Activated CD4-positive, alpha-beta T cell treated with anti-CD3 and anti-CD28 coated beads, Interleukin-2, amount 50 U/mL, for 16 hours (primary cell): ENCODE measurements at places on chromosomes 2 and 18.

DNA sequence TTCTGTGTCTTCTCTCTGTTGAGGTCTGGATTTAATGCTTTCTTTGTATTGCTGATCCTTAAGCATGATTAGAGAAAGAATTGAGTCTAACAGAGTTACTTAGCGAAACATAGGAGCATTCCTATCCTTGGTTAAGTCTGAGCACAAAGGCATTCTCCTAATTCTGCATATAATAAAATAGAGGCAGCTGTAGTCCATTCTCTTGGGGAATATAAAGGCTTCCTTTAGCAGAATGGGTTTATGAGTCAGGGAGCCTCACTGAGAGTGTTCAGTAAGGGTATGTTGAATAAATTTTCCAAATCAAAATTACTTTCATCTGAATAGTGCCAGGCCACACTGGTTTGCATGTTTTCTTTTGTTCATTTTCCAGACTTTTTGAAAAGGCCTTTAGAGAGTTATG lies 101.5 kb downstream of the GALNT1 start:
- no peak for DNase-seq

DNA sequence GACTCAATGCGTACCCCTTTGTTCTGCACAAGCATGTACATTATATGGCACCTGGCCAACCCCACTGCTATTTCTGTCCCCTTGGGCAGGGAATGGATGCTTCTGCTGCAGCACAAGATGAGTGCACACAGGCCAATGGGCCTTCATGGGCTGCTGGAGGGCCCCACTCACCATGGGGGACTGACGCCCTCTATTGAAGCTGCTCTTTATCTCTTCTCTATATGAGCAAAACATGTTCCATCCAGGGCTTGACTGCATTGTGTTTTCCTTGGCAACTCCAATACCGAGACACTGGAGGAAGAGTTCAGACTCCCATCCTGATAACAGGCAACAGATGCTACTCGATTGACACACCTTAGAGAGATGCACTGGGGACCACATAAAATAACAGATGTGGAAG lies 251.6 kb upstream of the NCKAP5 start:
- no peak for DNase-seq

- DNase-seq, result no peak
Observed at GRCh38 chr2:11187083-11187619, 31.9 kb downstream of the SLC66A3 start.

DNA sequence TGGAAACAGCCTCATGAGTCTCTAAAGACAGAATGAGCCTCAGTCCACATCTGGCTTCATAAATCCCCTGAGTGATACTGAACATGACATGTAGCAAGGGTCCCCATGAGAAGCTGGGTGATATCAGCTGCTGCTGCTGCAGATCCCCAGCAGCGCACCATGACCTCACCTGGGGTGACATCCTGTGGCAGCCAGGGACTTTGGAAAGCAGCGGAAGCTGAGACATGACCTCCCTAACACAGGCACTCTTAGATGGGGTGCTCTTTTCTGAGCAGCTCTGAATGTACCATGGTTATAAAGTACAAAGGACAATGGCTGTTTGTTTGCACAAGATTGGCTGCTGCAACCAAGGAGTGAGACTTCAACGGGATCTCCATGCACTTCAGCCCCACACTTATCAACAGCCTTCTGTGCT lies 74.7 kb upstream of the TMEM200C start:
- no peak for DNase-seq

DNA sequence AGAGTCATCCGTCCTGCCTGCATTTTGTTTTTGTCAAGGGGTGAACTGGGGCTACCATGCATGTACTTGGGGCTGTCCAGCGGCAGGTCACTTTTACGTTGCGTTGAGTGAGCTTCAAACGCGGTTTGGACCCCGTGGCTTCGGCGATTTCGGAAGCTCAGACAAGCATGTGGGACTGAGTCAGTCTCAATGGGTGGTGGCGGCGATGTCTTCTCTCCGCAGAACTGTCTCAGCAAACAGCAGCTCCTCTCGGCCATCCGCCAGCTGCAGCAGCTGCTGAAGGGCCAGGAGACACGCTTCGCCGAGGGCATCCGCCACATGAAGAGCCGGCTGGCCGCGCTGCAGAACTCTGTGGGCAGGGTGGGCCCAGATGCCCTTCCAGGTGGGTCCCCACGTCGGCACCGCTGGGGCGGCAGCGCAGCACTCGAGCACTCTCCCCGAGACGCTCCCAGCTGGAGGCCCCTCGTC lies 21.3 kb downstream of the FBLN7 start:
- no peak for DNase-seq

DNA sequence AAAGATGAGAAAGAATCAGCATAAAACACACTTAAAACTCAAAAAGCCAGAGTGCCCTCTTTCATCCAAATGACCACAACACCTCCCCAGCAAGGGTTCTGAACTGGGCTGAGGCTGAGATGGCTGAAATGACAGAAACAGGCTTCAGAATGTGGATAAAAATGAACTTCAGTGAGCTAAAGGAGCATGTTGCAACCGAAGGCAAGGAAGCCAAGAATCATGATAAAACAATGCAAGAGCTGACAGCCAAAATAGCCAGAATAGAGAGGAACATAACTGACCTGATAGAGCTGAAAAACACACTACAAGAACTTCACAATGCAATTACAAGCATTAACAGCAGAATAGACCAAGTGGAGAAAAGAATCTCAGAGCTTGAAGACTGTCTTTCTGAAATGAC lies 12.2 kb upstream of the PSMA8 start:
- no peak for DNase-seq

GRCh38 chr2:226977775-226978190 lies 141.9 kb downstream of the RHBDD1 start:
- DNase-seq, result no peak

- DNase-seq, result no peak
Observed at GRCh38 chr18:80112624-80113248, 3.7 kb downstream of the ADNP2 start.

GRCh38 chr2:152580714-152581113 lies 136.5 kb downstream of the PRPF40A start:
- no peak for DNase-seq
